Left lung (tissue), 14 donors: ENCODE measurements at places on chromosomes 6 and 20. TPM values are rescaled to one million over a fixed set of nuclear protein-coding genes. Genes with fewer than 3 reads are reported as not detected.

The KCNB1 gene
- polyA plus RNA-seq = 0.66 TPM

The RAMACL gene
- 0.34 TPM for polyA plus RNA-seq

The PLN gene
- polyA plus RNA-seq = 7.2 TPM

The HMGN3 gene
- 244 TPM for polyA plus RNA-seq

GRCh38 chr20:44843876-44844275 is 33.5 kb upstream of the RIMS4 start:
- peaks cover 37% of the 10 kb centered on the region for H3K27me3 ChIP-seq
- H3K4me3 ChIP-seq = no peak overlapping the region

DNA sequence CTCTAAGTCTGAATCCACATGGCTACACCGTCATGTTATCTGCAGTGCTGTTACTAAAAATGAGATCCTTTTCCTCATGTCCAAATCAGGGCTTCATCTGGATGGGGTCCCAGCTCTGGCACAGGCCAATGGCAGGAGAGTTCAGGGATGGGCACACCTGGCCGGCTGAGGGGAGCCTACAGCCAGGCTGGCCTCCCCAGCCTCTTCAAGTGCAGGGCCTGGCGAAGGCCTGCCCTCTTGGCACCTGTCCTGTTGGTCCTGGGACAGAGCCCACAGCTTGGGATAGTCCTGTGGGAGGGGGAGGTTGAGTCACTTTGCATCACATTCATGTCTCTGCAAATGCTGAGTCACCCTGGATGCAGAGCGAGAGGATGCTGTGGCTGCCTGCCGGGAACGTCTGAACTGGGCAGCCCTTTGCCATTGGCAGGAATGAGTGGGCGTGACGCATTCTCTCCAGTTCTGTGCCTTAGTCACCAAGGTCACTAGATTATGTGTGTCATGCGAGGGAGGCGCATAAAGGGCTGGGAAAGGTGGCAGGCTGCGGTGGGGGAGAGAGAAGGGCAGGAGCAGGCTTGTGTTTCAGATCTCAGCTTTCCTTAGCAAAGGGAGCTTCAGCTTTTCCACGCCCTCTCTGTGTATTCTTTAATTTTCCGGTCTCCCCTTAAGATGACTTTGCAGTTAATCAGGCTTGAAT is 223.2 kb upstream of the ECI2 start:
- no peaks in the 10 kb centered on the region for H3K36me3 ChIP-seq
- peak overlapping the region; percentile 29 for H3K27ac ChIP-seq
- DNase-seq = peak; percentile 87
- no peaks in the 10 kb centered on the region for H3K27me3 ChIP-seq
- H3K4me3 ChIP-seq = no peak overlapping the region
